ENCODE measurements at places on chromosomes 7 and 10. TPM values are rescaled to one million over a fixed set of nuclear protein-coding genes. Genes with fewer than 3 reads are reported as not detected.
A peak's percentile ranks its signal among the peaks of the same experiment; 100 is the strongest.

TRIM50 gene
- total RNA-seq = not detected

SEMA4G gene
- 0.64 TPM for total RNA-seq

- DNase-seq = no peak
Observed at GRCh38 chr10:3194871-3195270, 22.3 kb upstream of the PITRM1 start.

DNA sequence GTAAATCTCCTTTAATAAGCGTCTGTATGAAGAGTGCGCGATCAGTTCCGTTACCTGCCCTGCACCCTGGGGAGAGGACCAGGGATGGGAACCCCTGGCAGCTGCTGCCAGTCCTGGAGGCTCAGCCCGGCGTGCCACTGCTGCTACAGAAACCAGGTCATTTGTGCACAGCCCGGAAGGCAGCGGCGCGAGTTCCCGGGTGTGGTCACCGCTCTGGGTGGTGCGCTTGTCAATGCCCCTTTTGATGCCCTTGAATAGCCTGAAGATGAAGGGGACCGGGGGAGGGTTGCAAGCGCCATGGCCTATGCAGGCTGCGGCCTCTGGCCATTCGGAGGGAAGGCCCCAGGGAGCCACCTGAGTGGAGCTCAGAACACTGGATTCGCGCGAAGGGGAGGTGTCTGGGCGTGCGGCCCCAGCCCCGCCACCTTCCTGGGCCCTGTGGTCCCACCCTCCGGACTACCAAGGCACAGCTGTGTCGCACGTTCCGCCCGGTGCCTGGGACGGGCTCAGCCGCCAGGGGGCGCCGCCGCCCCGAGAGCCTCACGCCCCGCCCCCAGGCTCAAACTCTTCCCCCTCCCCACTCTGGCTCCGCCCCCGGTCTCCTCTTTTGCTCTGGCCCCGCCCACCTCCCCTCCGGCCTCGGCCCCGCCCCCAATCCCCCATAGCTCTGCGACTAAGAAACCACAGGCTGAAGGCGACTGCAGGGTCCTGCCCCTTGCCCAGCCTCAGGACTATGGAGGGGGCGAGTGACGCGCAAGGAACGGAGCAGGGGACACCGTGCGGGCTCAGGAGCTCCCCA lies 16.5 kb downstream of the AP5Z1 start:
- peak; percentile 24 for DNase-seq

DNA sequence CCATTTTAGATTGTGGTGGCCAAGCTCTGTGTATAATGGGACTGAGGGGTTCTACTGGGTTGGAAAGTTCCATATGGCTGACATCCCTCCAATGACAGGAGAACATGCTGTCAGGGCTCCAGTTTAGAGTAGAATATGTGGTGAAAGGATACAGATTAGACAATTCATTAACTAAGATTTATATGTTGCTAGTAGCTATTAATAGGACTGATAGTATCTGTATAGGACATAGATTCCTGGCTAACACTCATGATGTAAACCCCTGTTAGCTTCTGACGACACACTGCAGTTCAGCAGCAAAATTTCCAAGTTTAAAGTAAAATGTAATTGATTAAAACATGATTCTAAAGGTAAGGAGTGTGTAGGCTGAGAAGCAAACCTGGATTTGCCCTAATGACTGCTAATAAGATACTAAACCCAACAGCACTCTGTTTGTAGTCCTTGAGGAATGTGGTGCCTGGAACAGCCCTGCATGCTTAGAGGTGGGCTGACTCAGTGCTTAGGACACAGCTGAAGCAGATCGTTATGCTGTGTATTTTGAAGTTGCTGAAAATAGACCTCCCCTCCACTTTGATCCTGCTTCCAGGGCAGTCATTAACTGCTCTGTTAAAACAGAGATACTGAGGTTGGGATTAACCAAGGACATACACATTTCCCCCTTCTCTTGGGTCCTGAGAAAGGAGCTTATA lies 1129.6 kb downstream of the SORCS3 start:
- no peak for DNase-seq

GRCh38 chr7:44285561-44285960 lies 39.8 kb downstream of the CAMK2B start:
- no peak for DNase-seq

All from LHCN-M2 (cell line).